Endothelial cell (in vitro differentiated cells): ENCODE measurements at places on chromosomes 1 and 21. TPM values are rescaled to one million over a fixed set of nuclear protein-coding genes. Genes with fewer than 3 reads are reported as not detected.

Gene SPRR2A
- not detected for total RNA-seq

DNA sequence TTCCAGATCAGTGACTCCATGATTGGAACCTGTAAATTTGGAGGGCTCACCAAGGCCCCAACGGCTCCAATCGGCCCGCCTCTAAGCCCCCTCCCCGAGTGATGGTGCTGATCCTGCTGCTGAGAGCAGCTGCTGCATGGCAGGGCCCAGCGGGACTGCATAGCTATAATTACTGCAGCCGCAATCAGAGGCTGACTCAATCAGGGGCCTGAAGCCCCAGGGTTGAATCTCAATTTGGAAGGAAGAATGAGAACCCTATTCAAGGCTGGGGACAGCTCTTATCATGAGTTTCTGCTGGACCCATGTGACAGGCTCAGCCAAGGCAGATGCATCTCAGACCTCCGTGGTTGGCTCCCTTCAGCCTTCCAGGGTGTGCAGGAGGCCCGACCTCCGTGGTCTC, 42.8 kb upstream of the MAGOH start:
- peaks cover 5% of the 10 kb centered on the region for H3K27me3 ChIP-seq
- no peaks in the 10 kb centered on the region for H3K4me1 ChIP-seq
- no peak overlapping the region for H3K27ac ChIP-seq
- H3K36me3 ChIP-seq: peaks cover 4% of the 10 kb centered on the region

DNA sequence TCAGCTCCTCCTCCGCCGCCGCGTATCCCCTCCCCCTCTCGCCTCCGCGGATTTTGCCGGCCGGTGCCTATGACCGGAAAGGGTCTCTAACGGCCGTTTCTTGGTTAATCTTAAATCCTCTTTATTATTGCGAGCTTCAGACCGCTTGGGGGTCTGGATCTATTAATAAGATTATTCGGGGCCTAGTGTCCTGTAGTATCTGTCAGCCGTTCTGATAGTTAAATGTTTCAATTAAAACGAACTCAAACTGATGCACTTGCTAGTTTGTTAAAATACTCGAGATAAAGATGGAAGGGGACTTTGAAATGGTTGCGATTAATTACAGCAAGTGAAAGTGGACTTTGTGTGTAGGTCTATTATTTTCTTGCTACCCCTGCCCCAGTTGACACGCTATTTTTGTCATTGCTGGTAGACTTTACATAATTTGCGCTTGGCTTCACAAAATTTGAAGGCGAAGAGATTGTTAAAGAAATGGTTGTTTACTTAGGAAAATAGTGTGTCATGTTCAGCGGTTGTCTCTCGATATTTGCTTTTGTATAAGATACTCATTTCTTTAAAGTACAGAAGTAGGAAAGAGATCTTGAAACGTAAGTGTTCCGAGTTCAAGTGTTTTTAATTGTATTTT, 779 bp downstream of the SON start:
- peaks cover 24% of the 10 kb centered on the region for H3K4me1 ChIP-seq
- DNase-seq: peak; percentile 80
- H3K36me3 ChIP-seq: peaks cover 23% of the 10 kb centered on the region
- peak overlapping the region; percentile 100 for H3K27ac ChIP-seq

Gene S100A4
- total RNA-seq: 2.8 TPM

GRCh38 chr1:71857862-71858261, 424.5 kb downstream of the NEGR1 start:
- no peak overlapping the region for H3K27ac ChIP-seq
- no peak for DNase-seq
- H3K36me3 ChIP-seq: no peaks in the 10 kb centered on the region
- H3K4me3 ChIP-seq: no peak overlapping the region
- H3K27me3 ChIP-seq: no peaks in the 10 kb centered on the region

DNA sequence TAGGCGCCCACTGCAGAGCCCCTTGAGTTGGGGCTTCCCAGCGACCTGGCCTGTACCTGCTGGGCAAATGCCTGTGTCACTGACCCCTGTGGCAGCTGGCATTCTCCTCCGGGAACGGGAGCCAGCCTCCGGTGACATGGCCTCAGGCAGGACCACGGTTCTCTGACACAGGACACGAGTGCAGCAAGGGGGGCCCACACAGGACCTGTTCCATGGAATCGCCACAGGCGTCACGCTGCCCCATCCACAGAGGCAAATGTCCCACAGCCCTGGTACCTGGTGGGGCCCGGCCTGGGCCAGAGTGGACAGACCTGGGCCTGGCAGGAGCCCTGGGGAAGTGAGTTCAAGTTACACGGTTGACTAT, 2.6 kb downstream of the ITGB2 start:
- peaks cover 9% of the 10 kb centered on the region for H3K27me3 ChIP-seq
- H3K27ac ChIP-seq: no peak overlapping the region
- no peak overlapping the region for H3K4me3 ChIP-seq
- H3K4me1 ChIP-seq: peaks cover 18% of the 10 kb centered on the region
- H3K36me3 ChIP-seq: no peaks in the 10 kb centered on the region

GRCh38 chr1:55592122-55592521, 377.0 kb upstream of the USP24 start:
- H3K4me1 ChIP-seq: no peaks in the 10 kb centered on the region
- H3K36me3 ChIP-seq: no peaks in the 10 kb centered on the region
- H3K4me3 ChIP-seq: no peak overlapping the region
- DNase-seq: no peak
- no peak overlapping the region for H3K27ac ChIP-seq

Gene SLC44A3
- total RNA-seq: 2.7 TPM

DNA sequence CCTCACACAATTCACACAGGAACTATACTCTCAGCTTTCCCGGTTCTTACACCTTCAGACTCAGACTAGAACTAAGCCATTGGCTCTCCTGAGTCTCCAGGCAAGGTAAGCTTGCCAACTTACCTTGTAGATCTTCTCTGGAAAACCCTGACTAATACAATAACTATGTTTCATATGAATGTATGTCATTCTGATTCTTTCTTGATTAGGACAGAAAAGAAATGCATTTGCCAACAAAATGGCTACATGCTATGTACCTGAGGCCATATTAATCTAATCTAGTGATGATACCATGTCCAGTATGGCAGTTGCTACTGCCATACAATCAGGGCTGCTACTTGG, 9.8 kb upstream of the ZSWIM5 start:
- no peak for DNase-seq
- H3K27ac ChIP-seq: no peak overlapping the region
- H3K4me3 ChIP-seq: no peak overlapping the region
